ENCODE measurements at places on chromosomes 7 and 10. TPM values are rescaled to one million over a fixed set of nuclear protein-coding genes. Genes with fewer than 3 reads are reported as not detected.

The ACTL6B gene
- not detected for total RNA-seq

DNA sequence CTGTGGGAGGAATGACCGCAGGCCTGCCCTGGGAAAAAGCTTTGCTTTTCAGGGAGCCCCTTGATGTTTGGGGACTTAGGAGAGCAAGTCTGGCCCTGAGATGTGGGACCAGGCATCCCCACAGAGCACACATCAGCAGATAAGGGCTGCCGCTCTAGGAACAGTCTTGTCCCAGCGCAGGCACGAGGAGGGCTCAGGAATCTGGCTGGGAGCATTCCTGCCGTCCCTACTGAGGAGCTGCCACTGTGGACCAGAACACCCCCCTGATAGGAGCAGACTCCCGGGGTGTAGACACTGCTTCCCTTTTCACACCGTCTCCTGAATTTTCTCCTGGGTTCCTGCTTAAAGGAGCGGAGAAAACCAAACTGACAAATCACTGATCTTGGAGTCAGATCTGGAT lies 232.3 kb downstream of the CUX1 start:
- no peak for DNase-seq
- peaks cover 1% of the 10 kb centered on the region for H3K4me1 ChIP-seq
- H3K4me3 ChIP-seq, result no peak overlapping the region
- H3K27me3 ChIP-seq, result no peaks in the 10 kb centered on the region
- no peak overlapping the region for H3K27ac ChIP-seq

The GARIN1A gene
- 3.2 TPM for total RNA-seq

- H3K27me3 ChIP-seq, result no peaks in the 10 kb centered on the region
- peaks cover 3% of the 10 kb centered on the region for H3K4me1 ChIP-seq
- no peak overlapping the region for H3K27ac ChIP-seq
These were observed 145.2 kb upstream of the KLF14 start for GRCh38 chr7:130879191-130879590.

GRCh38 chr10:32039734-32040133 lies 16.5 kb downstream of the KIF5B start:
- peaks cover 23% of the 10 kb centered on the region for H3K4me1 ChIP-seq
- H3K4me3 ChIP-seq, result no peak overlapping the region
- no peak for DNase-seq

- H3K27me3 ChIP-seq, result no peaks in the 10 kb centered on the region
- H3K4me3 ChIP-seq, result no peak overlapping the region
- H3K36me3 ChIP-seq, result no peaks in the 10 kb centered on the region
These were observed 31.2 kb downstream of the SMNDC1 start for GRCh38 chr10:110273474-110273873.

DNA sequence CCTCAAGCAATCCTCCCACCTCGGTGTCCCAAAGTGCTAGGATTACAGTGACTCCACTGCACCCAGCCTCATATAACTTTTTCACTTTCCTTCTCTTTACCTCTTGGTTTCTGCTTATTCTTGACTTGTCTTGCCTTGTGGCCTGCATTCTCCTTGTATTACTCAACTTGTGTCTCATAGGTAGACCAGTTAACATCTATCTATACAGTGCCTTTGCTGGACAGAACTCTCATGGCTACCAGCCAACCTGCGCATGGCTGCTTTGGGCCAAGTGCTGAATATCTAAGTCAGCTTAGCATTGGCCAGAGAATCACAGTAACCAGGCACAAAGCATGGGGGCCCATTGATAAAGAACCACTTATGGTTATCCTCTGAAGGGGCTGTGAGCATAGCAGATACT lies 42.6 kb upstream of the ZNRF2 start:
- H3K27ac ChIP-seq, result no peak overlapping the region
- no peaks in the 10 kb centered on the region for H3K36me3 ChIP-seq
- no peak for DNase-seq
- no peaks in the 10 kb centered on the region for H3K27me3 ChIP-seq

DNA sequence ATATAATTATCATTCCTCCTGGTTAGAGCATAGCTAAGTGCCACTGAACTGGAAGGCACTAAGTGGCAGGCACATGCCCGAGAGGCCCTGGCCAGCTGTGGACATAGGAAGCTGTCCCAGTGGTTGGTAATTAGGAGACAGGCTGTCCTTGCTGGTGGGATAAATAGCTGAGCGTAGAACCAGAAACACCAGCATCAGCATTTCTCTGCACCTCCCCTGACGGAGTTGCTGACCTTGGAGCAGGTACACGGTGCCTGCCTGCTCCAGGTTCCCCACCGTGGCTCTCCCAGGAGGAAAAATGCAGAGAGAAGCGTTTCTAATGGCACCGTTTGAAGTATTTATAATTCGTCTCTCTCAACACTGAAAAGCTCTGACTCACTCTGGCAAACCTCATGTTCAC lies 5.6 kb upstream of the ABLIM1 start:
- H3K4me1 ChIP-seq, result no peaks in the 10 kb centered on the region
- H3K36me3 ChIP-seq, result no peaks in the 10 kb centered on the region
- no peaks in the 10 kb centered on the region for H3K27me3 ChIP-seq
- H3K4me3 ChIP-seq, result no peak overlapping the region
- H3K27ac ChIP-seq, result no peak overlapping the region

The C10orf71 gene
- not detected for total RNA-seq

DNA sequence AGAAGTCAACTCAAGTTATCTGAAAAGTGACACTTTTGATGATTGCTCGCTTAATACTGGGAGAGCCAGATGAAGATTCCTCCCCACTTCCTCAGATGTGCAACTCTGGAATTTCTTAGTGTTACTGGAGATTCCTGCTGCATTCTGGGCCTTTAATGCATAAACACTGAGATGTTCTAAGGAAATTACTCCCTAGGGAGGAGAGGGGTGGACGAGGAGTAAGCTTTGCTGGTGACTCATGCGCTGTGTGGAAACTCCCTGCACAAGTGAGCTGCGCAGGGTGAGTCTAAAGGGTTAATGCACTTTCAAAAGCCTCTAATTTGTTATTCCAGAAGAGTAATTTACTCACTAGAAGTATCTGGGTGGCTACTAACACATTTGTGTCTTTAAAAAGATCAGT lies 46.3 kb downstream of the EGFR start:
- no peak for DNase-seq
- H3K4me1 ChIP-seq, result no peaks in the 10 kb centered on the region
- no peaks in the 10 kb centered on the region for H3K36me3 ChIP-seq

DNA sequence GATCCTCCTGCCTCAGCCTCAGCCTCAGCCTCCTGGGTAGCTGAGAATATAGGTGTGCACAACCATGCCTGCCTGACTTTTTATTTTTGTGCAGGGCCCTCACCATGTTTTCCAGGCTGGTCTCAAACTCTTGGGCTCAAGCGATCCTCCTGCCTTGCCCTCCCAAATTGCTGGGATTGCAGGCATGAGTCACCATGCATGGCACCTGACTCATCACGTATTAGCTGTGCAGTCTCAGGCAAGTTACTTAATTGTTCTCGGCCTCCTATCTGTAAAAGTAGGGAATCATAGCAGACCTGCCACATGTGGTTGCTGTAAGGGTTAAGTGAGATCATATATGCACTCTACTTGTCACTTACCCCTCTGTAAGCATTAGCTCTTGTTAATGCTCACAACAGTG lies 117.2 kb downstream of the ANLN start:
- no peak overlapping the region for H3K4me3 ChIP-seq
- no peaks in the 10 kb centered on the region for H3K27me3 ChIP-seq
- DNase-seq, result no peak
- H3K27ac ChIP-seq, result no peak overlapping the region

The HNRNPF gene
- total RNA-seq, result 224 TPM

The NME8 gene
- not detected for total RNA-seq

Data from T-cell (primary cell).